ENCODE measurements at places on chromosomes 12 and 14.

GRCh38 chr12:117098361-117099217, 627 bp downstream of the TESC start:
- no peak for DNase-seq

DNA sequence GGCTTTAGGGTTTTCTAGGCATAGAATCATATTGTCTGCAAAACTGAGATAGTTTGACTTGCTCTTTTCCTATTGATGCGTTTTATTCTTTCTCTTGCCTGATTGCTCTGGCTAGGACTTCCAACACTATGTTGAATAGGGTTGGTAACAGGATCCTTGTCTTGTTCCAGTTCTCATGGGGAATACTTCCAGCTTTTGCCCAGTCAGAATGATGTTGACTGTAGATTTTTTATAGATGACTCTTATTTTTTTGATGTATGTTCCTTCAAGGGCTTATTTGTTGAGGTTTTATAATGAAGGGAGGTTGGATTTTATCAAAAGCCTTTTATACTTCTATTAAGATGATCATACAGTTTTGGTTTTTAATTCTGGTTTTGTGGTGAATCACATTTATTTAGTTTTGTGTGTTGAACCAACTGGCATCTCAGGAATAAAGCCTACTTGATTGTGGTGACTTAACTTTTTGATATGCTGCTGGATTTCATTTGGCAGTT, 478.2 kb downstream of the TMEM117 start:
- DNase-seq, result no peak

GRCh38 chr12:1911598-1912575, 6.6 kb downstream of the CACNA2D4 start:
- DNase-seq, result no peak

GRCh38 chr12:53972152-53972702, 699 bp upstream of the HOXC11 start:
- no peak for DNase-seq

DNA sequence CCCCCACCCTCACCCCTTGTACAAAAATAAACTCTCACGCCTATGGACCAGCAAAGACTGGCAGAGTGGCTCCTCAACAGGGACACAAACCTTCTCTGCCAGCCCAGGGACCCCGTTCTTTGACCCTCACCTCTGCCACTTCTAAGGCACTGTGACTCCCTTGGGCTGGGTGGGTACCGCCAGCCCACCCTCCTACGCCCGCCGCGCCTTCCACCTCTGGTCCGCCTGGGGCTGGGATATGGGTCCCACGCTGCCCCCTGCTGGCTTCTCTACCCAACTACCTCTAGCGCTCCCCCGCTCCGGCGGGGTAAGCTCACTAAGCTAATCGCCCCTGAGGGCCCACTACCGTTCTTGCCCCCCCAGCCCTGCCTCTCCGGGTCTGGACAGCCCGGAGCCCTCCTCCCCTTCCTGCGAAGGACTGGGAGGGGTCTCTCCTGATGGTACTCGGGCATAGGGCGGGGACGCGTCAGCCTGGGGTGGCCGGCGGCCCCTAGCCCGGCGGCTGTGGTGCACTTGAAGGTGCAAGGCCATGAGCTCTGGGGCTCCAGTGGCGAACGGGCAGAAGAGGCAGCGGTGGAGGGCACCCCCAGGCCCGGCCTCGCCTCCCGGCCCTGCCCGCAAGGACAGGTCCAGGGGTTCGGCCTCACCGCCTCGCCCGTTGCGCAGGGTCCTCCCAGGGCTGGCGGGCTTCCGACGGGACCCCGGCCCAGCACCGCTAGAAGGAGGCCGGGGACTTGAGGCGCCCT, 8.1 kb downstream of the ZNF219 start:
- DNase-seq, result no peak

GRCh38 chr12:28794786-28795185, 354.3 kb upstream of the FAR2 start:
- DNase-seq, result no peak
